ENCODE measurements at places on chromosomes 12 and 14.

DNA sequence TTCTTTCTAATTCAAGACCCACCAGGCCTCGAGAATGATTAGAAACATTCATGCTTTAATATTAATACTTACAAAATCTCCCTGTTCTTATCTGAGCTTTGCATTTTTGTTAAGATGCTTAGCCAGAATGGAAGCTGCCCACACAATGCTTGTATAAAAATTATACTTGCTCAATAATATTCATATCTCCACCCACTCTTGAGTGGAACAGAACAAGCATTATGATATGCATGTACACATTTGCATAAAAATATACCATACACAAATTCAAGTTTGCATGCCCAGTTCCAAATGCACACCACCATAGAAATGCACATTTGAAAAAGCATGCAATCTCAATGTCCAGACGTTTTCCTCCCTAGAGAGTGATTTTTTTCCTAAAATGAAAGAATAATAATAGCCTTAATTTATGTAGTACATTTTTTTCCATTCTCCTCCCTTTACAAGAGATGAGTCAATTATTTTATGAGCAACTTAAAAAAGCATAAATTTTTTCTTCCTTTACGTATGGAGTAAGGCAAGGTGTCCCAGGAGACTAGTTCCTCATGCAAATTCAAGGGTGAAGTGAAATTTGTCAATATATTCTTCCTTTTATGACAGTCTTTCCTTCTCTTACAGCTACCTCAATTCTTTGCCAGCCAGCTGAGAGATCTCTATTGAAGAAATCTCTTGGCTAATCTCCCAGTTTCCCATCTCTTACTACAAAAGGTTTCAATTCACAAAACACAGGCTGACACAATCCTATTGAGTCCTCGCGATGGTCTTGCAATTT, 313.1 kb upstream of the GARIN6 start:
- peak; percentile 53 for DNase-seq

DNA sequence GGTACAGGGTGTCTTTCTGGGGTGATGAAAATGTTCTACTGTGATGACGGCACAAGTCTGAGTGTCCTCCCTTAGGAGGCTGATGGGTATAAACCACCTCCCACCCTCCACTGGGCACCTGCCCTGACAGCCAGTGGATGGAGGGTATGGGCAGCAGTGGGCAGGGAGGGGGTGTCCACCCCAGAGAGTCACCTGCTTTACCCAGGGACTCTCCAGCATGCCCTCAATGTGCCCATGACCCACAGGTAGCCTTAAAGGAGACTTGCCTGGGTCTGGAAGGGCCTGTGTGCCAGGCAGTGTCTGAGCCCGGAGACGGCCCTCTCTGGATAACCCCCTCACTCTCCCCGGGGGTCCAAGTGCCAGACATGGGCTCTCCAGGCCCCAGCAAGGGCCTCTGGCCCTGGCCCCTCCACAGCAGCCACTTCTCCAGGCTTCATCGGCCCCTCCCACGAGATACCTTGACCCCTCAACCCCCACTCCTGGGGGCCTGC, 38.8 kb downstream of the CCNK start:
- no peak for DNase-seq

DNA sequence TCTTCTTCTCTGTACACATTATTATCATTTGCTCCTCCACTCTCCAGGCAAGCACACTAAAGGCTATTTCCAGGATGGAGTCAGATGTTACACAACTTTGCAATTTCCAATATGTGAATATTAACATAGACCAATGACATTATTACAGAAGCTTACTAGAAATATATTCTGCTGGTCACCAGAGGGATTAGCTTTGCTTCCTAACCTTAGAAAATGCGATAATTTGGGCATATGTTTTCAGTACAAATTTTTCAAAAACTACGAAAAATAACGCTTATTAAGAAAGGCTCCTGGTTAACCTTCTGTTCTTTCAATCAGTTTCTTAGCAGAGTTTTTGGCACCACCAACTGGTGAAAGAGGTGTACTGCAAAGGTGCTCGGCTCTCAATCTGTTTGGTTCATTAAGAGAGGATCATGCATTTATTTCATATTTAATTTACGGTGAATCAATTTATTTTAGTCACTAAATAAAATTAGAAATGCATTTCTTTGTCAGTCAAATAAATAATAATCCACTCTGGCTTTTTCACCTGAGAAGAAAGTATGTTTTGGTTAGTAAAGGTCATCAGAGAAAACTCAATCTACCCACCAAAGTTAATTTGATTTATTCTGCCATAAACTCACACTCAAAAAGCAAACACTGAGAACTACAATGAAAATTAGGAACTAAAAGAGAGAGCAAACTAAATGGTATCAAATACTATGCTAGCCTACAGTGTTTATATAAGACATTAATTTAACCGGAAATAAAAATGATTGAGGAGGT, 39.2 kb downstream of the EFCAB11 start:
- peak; percentile 52 for DNase-seq

DNA sequence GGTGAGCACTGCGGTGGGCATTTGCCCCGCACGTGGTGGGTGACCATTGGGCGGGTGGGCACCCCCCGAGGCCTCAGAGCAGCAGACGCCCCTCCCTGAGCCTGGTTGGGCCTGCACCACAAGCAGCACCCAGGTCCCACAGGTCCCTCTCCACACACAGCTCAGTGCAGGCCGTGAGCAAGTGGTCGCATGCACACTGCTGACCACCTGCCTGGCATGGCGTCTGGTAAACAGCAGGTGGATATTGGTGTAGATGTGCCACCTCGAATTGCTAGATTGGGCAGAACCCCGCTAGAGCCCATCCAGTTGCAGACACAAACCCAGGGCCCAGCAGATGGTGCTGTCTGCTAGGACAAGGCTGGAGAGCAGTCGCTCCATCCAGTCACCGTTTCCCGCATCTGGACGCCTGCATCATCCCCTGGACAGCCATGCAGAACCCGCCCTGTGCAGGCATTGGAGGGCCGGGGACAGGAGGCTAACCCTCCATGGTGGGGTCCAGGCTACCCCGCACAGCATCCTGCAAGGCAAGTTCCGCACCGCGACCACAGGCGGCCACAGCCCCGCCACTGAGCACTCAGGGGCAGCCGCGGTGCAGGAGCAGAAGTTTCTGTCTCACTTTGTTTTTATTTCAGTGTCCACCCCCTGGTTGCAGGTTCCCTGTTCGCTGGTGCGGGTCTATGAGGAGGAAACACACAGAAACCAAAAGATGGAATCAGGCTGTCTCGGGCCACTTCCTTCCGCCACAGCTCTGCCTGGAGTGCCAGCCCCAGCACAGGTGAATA, 45.6 kb upstream of the RIMBP2 start:
- DNase-seq, result peak; percentile 68

- DNase-seq, result no peak
These were observed 18.6 kb upstream of the RIN3 start for GRCh38 chr14:92495027-92495426.

GRCh38 chr12:51012570-51013236, 13.5 kb downstream of the SLC11A2 start:
- no peak for DNase-seq

DNA sequence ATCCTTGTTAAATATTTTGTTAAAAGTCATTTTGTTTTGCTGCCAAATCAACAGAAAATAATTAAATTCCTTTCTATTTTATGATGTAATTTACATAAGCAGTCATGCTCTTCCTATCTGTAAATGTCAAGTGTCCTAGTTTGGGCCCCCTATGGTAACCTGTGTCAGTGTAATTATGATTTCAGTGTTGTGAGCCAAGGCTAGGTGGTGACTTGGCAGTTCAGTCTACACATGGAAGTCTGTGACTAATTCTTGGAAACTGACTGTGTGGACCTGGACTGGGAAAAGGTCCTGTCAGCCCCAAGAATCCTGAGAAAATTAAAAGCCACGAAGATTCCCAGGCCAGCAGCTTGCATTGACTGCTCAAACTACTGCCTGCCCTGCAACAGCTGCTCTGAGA, 371.0 kb downstream of the FUT8 start:
- no peak for DNase-seq
